Nasal cavity respiratory epithelium epithelial cell of viscerocranial mucosa (primary cell): ENCODE measurements at places on chromosomes 13 and 19. TPM values are rescaled to one million over a fixed set of nuclear protein-coding genes. Genes with fewer than 3 reads are reported as not detected.

Gene ACTMAP
- 0.68 and 1.4 TPM in 2 replicates for total RNA-seq

Gene LGALS14
- not detected in 2 replicates for total RNA-seq

Gene GJB6
- 20.2 and 74.0 TPM in 2 replicates for total RNA-seq

Gene AMER2
- not detected in 2 replicates for total RNA-seq

Gene ZNF266
- 10.3 and 14.1 TPM in 2 replicates for total RNA-seq

Gene IGFL1
- total RNA-seq = under 0.01 TPM in 1 of 2 replicates, not detected in the other
